ENCODE measurements at places on chromosomes 7 and 10.

- no peaks in the 10 kb centered on the region for H3K27me3 ChIP-seq
- no peak overlapping the region for H3K4me3 ChIP-seq
- H3K27ac ChIP-seq: no peak overlapping the region
- H3K4me1 ChIP-seq: no peaks in the 10 kb centered on the region
- no peak for DNase-seq
Measured at GRCh38 chr10:14020037-14020664, 310.6 kb downstream of the FRMD4A start.

- no peaks in the 10 kb centered on the region for H3K36me3 ChIP-seq
- peaks cover 4% of the 10 kb centered on the region for H3K4me1 ChIP-seq
- H3K27me3 ChIP-seq: no peaks in the 10 kb centered on the region
- H3K4me3 ChIP-seq: no peak overlapping the region
- DNase-seq: no peak
Measured at GRCh38 chr7:2814946-2815874, 28.9 kb downstream of the GNA12 start.

DNA sequence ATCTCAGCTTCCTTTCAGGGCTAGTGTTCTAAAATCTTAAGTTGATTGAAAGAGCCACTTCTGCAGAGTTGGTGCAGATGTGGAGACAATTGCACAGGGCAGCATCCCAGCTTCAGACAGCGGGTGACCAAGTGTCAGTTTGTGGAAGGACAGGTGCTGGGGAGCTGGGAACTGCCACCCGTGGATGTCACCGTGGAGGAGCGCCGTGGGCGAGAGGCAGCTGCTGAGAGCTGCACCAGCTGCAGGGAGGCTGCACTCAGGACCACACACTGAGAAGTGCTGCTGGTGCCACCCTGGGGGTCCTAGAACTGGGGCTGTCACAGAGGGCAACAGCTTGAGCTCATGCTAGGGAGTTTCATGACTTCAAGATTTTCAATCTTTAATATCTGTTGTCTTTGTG lies 543.0 kb upstream of the FZD8 start:
- no peak overlapping the region for H3K27ac ChIP-seq
- no peak overlapping the region for H3K4me3 ChIP-seq
- H3K27me3 ChIP-seq: no peaks in the 10 kb centered on the region
- H3K4me1 ChIP-seq: no peaks in the 10 kb centered on the region
- no peaks in the 10 kb centered on the region for H3K36me3 ChIP-seq

DNA sequence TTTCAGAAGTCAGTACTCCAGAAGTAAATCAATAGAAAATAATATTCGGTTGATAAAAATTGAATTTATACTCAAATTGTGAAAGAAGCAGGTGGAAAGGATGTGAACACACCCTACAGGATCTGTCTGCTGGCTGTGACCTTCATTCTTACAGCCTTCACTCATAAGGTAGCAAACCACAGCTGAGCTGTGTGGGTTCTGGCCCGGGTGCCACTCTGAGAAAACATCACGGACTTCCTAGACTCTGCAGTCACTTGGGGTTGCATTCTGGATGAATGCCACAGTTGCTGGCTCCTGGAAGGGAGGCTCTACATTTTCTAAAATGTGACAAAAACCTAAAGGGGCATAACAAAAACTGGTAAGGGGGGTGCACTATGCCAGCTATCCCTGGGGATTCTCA lies 36.0 kb upstream of the ABLIM1 start:
- no peaks in the 10 kb centered on the region for H3K27me3 ChIP-seq
- H3K4me3 ChIP-seq: no peak overlapping the region
- H3K4me1 ChIP-seq: no peaks in the 10 kb centered on the region
- H3K36me3 ChIP-seq: no peaks in the 10 kb centered on the region
- DNase-seq: no peak

DNA sequence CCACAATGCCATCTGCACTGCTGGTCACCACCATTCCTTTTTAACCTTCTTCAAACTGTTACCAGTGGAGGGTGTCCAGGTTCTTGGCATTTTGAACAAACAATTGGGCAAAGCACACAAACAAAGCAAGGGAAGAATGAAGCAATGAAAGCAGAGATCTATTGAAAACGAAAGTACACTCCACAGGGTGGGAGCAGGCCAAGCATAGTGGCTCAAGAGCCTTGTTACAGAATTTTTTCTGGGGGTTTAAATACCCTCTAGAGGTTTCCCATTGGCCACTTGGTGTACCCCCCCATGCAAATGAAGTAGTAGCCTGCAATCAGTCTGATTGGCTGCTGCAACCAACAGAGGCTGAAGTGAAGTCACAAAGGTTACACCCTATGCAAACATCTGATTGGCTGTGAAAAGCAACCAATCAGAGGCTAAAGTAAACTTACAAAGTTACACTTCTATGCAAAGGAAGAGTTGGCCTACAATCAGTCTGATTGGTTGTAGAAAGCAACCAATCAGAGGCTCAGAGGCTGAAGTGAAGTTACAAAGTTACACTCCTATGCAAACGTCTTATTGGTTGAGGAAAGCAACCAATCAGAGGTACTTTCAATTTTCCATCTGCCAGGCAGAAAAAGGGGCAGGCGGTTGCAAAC lies 103.2 kb upstream of the WAC start:
- no peaks in the 10 kb centered on the region for H3K4me1 ChIP-seq
- H3K27ac ChIP-seq: no peak overlapping the region
- no peak for DNase-seq
- H3K36me3 ChIP-seq: no peaks in the 10 kb centered on the region

DNA sequence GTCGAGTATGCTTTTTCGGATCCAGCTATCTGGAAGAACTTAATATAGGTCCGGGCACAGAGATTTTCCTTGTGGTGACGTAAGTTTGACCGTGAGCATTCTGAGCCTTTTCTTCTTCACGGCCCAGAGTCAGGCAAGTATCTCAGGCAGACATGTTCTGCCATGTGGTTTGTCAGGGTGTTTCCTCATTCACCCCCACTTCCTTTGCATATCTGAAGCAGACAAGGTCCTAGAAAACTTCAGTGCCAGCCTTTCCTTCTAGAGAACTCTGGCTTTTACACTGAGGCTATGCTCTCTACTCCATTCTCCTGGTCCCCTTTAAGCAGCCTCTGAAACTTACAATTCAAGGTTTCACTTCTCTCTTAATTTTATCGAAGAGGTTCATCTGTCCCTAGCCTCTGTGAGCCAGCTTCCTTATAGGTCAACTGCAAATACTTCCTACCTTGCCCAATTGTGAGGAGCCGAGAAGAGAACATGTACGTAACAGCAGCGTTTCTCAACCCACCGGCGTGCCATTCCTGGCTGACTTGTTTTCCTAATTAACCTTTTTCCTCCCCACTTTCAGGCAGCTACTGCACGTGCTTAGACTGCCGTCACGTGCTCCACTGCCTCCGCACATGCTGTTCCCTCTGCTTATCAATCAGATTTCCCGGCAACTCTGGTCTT lies 47.3 kb downstream of the CDCA7L start:
- no peaks in the 10 kb centered on the region for H3K36me3 ChIP-seq
- no peak for DNase-seq
- no peak overlapping the region for H3K4me3 ChIP-seq
- no peak overlapping the region for H3K27ac ChIP-seq
- no peaks in the 10 kb centered on the region for H3K27me3 ChIP-seq
- H3K4me1 ChIP-seq: no peaks in the 10 kb centered on the region

DNA sequence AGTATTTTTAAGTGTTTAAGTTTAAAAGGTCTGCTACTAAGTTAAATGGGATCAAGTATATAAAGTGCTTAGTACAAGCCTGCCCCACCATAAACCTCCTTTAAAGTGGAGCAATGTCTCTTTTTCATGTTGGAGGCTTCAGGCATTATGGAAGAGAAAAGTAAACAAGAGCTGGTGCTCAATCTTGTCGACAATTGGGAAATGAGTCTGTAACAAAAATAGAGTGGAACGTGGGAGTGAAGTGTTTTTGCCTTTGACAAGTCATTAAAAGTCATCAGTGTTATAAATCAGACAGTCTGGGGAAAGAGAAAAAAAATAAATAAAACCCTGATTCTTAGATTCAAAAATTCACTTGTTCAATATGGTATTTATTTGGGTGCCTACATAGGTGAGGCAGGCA lies 44.7 kb downstream of the DNAJC12 start:
- H3K27me3 ChIP-seq: no peaks in the 10 kb centered on the region
- H3K27ac ChIP-seq: no peak overlapping the region
- no peaks in the 10 kb centered on the region for H3K36me3 ChIP-seq

- H3K4me1 ChIP-seq: peaks cover 7% of the 10 kb centered on the region
- no peak for DNase-seq
- H3K27ac ChIP-seq: no peak overlapping the region
- no peaks in the 10 kb centered on the region for H3K36me3 ChIP-seq
- no peaks in the 10 kb centered on the region for H3K27me3 ChIP-seq
Measured at GRCh38 chr10:89699581-89700064, 1.8 kb upstream of the KIF20B start.

DNA sequence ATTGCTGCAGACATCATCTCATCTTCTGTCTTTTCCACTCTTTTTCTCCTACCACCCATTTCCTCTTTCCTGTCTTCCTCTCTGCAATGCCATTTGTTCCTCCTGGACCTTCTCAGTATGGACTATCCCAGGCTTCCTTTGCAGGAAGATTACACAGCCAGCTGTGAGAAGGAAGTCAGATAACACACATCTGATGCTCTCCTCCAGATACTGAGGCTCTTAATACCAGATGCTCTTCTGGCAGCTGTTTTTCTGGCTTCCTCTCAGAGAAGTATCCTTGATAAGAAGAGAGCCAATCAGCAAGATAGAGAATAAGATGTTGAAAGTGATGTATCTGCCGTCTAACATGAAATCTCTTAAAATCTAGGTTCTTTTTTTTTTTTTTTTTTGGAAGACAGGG lies 14.4 kb downstream of the KIAA1217 start:
- H3K36me3 ChIP-seq: no peaks in the 10 kb centered on the region
- no peak overlapping the region for H3K27ac ChIP-seq
- H3K27me3 ChIP-seq: no peaks in the 10 kb centered on the region
- H3K4me1 ChIP-seq: no peaks in the 10 kb centered on the region

- no peak for DNase-seq
- H3K4me3 ChIP-seq: peak overlapping the region; percentile 85
- no peaks in the 10 kb centered on the region for H3K36me3 ChIP-seq
- no peaks in the 10 kb centered on the region for H3K27me3 ChIP-seq
- peaks cover 26% of the 10 kb centered on the region for H3K4me1 ChIP-seq
Measured at GRCh38 chr7:157138101-157138423, 664 bp upstream of the UBE3C start.

DNA sequence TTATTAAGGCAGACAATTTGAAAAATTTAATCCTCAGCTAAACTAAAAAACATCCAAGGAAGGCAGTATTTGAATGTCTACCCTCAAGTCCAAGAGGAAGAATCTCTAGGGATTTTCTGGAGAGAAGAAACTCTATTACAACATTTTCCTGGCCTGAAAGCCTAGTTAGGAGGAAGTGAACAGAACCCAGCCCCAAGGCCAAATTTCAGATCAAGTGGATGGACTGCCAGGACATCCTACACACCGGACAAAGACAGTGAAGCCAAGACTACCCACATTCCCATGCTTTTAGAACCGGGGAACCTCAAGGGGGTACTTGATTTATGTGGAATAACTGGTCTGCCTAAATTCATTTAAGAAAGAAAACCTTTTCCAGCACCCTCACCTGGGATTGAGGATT lies 108.9 kb upstream of the MEOX2 start:
- H3K27me3 ChIP-seq: no peaks in the 10 kb centered on the region
- H3K27ac ChIP-seq: no peak overlapping the region
- no peaks in the 10 kb centered on the region for H3K4me1 ChIP-seq
- DNase-seq: no peak
- no peak overlapping the region for H3K4me3 ChIP-seq

DNA sequence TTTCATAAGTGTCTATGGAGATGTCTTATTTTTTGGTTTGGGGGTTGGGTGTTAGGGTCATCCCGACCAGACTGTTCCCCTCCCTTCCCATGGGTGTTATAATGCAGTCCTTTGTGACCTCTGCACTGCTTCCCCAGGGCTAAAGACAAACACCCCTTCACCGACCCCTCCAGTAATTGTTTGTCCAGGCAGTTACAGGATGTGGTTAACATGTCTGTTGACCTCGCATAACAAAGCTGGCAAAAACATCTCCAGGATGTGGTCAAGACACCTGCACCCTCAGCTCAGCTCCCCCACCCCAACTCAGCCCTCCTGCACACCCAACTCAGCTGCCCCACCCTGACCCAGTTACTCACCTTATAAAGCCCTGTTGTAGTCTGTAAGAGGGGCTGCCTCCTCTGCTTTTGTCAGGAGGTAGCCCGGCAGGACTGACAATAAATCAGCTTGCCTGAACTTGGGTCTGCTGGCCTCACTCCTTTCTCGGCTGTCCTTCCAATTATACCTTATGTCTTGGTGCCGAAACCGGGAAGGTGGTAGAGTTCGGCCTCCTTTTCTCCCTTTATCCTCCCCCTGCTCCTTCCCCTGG lies 102.2 kb downstream of the ZNF92 start:
- H3K36me3 ChIP-seq: no peaks in the 10 kb centered on the region
- no peaks in the 10 kb centered on the region for H3K27me3 ChIP-seq
- DNase-seq: peak; percentile 23
- H3K27ac ChIP-seq: no peak overlapping the region
- H3K4me1 ChIP-seq: no peaks in the 10 kb centered on the region

- no peak overlapping the region for H3K27ac ChIP-seq
- H3K4me1 ChIP-seq: no peaks in the 10 kb centered on the region
- no peaks in the 10 kb centered on the region for H3K36me3 ChIP-seq
- H3K27me3 ChIP-seq: no peaks in the 10 kb centered on the region
Measured at GRCh38 chr10:19250546-19250945, 201.9 kb downstream of the MALRD1 start.

Data from transverse colon (tissue), 4 donors.